ENCODE measurements at places on chromosomes 2 and 18.

- H3K27ac ChIP-seq = no peak overlapping the region
- no peaks in the 10 kb centered on the region for H3K27me3 ChIP-seq
- peaks cover 12% of the 10 kb centered on the region for H3K4me1 ChIP-seq
- no peaks in the 10 kb centered on the region for H3K36me3 ChIP-seq
- ATAC-seq = no peak
Measured at GRCh38 chr18:78720456-78721237, 259.0 kb upstream of the SALL3 start.

DNA sequence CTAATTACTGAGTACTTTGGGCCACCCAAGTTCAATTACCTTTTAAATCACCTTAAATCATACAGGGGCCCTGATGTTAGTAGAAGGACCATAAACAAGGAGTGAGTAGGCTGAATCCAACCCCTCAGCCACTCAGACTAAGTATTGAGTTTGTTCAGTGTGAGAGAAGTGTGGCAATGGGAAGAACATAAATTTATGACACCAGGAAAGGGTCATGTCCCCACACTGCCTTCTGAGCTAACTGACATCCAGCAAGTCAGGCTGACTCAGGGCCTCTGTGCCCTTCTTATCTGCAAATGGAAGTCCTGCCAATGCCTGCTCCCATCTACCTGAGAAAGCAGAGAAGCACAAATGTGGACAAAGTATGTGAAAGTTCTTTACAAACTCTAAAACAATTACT is 12.9 kb downstream of the PLEKHM3 start:
- peaks cover 7% of the 10 kb centered on the region for H3K4me1 ChIP-seq
- no peaks in the 10 kb centered on the region for H3K27me3 ChIP-seq
- H3K27ac ChIP-seq = no peak overlapping the region
- no peak for ATAC-seq

DNA sequence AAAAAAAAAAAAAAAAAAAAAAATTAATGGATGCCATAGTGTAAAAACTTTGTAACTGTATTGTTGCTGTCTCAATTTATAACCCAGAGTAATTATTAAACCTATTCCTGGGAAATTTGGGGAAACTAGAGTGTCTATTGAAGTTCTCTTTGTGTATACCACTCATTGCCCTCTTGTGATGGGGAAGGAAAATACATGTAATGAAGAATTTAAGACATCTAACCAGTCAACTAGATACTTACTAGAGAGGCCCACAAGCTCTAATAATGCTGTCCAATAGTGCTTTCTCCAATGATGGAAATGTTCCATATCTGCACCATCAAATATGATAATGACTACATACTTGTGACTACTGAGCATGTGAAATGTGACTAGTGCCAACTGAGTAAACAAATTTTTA is 168.5 kb upstream of the SLC39A10 start:
- no peak overlapping the region for H3K27ac ChIP-seq
- H3K4me3 ChIP-seq = no peak overlapping the region
- no peaks in the 10 kb centered on the region for H3K27me3 ChIP-seq
- H3K36me3 ChIP-seq = no peaks in the 10 kb centered on the region
- ATAC-seq = no peak

- H3K4me3 ChIP-seq = no peak overlapping the region
- no peaks in the 10 kb centered on the region for H3K36me3 ChIP-seq
- no peaks in the 10 kb centered on the region for H3K27me3 ChIP-seq
- no peak overlapping the region for H3K27ac ChIP-seq
- H3K4me1 ChIP-seq = no peaks in the 10 kb centered on the region
Measured at GRCh38 chr18:59927246-59927825, 27.5 kb downstream of the PMAIP1 start.

DNA sequence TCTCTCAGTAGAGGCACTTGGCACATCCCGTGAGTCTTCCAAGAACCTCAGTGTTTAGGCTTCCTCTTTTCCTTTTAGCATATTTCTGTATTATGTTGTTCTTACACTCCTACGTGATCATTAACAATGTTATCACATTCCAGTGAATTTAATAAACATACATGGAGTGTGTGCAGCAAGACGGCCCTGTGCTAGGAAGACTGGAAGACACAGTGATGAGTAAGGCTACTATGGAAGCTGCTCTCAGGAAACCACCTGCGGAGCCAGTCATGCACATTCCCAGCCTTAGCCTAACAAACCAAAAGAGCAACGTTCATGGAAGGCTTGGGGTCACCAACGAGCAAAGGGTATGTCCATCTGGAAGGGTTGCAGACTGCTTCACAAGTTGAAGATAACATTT is 103.4 kb downstream of the ETAA1 start:
- no peak for ATAC-seq
- no peak overlapping the region for H3K4me3 ChIP-seq
- no peaks in the 10 kb centered on the region for H3K36me3 ChIP-seq
- no peak overlapping the region for H3K27ac ChIP-seq
- no peaks in the 10 kb centered on the region for H3K27me3 ChIP-seq

- H3K4me3 ChIP-seq = no peak overlapping the region
- peaks cover 6% of the 10 kb centered on the region for H3K4me1 ChIP-seq
- no peak for ATAC-seq
- no peaks in the 10 kb centered on the region for H3K27me3 ChIP-seq
- no peaks in the 10 kb centered on the region for H3K36me3 ChIP-seq
- H3K27ac ChIP-seq = no peak overlapping the region
Measured at GRCh38 chr2:69061525-69061924, 48.5 kb downstream of the ANTXR1 start.

DNA sequence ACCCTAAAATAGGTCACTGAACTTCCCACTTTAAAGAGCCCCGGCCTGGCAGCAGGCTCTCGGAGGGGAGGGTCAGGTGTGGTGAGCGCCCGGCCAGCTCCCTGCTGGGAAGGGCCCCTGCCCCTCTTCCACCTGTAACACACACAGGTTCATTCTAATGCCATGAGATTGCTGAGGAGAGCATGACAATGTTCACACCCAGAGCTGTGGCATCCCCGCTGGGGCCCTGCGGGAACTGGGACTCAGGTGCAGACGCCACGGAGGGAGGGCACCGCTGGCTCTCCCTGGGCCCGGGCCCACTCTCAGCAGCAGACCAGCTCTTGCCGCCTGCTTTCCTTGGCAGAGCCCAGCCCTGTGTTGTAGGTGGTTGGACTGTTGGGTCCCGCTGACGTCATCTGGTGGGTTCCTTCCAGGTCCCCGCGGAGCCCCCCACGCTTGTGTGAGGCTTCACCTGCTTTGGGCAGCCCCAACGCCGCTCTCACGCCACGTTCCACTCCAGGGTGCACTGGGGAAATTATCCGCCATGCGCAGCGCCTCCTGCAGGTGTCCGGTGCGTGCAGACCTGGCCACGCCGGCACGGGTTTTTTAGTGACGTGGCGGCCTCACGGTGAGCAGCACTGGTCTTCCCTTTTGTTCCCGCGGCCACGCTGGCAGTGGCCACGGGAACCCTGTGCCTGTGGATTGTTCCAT is 50.4 kb upstream of the KCNG2 start:
- no peak for ATAC-seq
- H3K4me1 ChIP-seq = no peaks in the 10 kb centered on the region
- no peak overlapping the region for H3K27ac ChIP-seq
- no peaks in the 10 kb centered on the region for H3K27me3 ChIP-seq
- H3K4me3 ChIP-seq = no peak overlapping the region

DNA sequence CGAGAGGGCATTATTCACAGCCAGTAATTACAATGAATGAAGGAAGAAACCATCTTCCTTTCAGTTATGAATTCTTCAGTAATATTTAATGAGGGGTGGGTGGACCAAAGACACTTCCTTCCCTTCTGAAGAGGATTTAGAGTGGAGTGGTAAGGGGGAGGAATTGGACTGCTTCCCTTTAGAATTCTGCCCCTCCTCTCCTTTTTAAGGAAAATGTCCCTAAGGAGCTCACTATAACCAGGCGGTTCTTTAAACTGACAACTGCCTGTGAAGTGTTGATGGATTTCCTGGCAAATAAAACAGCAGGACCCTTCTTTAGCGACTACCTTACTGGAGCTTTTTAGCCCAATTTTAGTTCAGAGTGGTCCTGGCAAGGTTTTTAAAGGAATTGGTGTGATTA is 86.4 kb downstream of the LIMS1 start:
- H3K36me3 ChIP-seq = no peaks in the 10 kb centered on the region
- H3K27ac ChIP-seq = no peak overlapping the region
- H3K4me1 ChIP-seq = peaks cover 33% of the 10 kb centered on the region
- H3K4me3 ChIP-seq = no peak overlapping the region

DNA sequence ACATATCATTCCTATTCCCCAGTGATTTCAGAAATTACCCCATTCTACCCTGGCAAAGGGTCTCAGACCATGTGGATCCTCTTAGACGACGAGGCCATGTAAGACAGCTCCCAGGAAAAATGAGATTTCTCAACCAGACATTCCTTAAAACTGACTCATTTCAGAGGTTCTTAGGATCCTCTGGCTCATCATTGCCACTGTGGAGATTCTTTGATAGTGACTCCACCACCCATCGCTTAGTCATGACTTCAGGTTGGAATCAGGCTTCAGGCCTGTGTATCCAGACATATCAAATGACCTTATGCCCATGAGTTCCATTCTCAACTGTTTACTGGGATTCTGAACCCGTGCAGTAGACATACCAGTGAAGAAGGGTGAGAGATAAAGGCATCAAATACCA is 245.6 kb upstream of the TCF4 start:
- H3K4me3 ChIP-seq = no peak overlapping the region
- no peaks in the 10 kb centered on the region for H3K36me3 ChIP-seq
- ATAC-seq = peak; percentile 95
- H3K4me1 ChIP-seq = no peaks in the 10 kb centered on the region

DNA sequence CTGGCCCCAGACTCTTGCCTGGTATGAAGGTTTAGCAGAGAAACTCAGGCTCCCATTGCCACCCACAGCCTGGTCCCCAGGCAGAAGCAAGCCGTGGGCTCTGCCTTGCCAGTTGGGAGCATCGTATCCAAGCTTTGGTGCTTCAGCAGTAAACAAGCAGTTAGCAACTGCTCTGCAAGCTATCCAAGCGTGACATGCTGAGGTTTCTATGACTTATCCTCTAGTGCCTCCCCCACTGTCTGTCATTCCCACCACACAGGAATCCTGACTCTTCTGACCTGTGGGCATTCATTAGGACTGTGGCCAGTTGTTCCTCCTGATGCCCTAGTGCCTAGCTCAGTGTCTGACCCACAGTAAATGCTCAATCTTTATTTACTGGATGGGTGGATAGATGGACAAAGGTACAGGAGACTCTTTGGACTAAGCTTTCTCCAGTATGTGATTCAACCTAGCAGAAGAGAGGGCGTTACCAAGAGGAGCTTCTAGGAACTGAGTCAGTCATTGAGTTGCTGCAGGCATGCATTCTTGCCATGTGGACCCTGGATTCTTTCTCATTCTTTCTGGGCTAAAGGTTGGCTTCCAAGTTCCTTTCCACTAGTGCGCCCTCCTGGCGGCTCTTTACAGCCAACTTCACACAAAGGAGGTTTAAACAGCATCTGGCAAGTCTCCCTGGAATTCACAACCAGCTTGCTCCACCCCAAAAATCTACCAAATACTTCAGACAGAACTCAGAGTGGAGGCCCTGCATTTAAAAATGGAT is 40.6 kb upstream of the MRPL19 start:
- H3K36me3 ChIP-seq = no peaks in the 10 kb centered on the region
- peaks cover 66% of the 10 kb centered on the region for H3K27me3 ChIP-seq
- peaks cover 4% of the 10 kb centered on the region for H3K4me1 ChIP-seq
- no peak for ATAC-seq
- H3K27ac ChIP-seq = no peak overlapping the region
- H3K4me3 ChIP-seq = no peak overlapping the region

DNA sequence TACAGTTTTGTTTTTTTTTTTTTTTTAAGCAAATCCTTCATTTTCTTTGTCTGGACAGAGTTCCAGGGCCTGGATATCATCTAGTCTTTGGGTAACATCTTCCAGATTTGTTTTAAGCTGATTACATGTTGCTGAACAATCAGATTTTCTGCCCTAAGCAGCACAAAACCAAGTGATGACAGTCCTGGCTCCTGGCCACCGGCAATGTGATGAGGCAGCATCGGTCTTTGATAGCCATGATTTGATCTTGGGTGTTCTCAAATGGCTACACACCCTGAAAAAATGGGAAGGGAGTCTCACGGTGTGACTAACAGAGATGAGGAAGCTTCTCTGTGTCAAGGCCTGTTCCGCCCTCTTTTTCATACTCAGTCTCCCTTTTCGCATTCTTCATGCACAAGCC is 708.6 kb upstream of the ZEB2 start:
- no peak for ATAC-seq
- no peaks in the 10 kb centered on the region for H3K27me3 ChIP-seq
- H3K4me3 ChIP-seq = no peak overlapping the region
- no peak overlapping the region for H3K27ac ChIP-seq

- H3K4me1 ChIP-seq = peaks cover 45% of the 10 kb centered on the region
- no peaks in the 10 kb centered on the region for H3K27me3 ChIP-seq
- no peak overlapping the region for H3K4me3 ChIP-seq
- ATAC-seq = no peak
- H3K27ac ChIP-seq = no peak overlapping the region
- no peaks in the 10 kb centered on the region for H3K36me3 ChIP-seq
Measured at GRCh38 chr2:30472326-30472725, 25.3 kb downstream of the LCLAT1 start.

DNA sequence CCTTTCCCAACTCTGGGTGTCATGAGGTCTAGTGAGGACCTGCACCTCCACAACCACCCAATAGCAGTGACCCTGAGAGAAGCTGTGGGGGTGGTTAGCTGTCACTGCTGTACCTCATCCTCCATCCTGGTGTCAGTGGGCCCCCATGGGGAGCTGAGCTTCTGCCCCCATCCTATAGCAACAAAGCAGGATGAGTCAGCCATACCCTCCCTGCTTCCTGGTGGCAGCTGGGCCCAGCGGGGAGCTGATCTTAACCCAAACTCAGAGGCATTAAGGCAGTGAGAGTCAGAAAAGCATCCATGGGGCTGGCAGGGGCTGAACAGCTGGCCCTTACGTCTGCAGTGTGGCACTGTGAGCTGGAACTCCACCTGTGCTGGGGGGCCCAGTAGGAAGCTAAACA is 247.8 kb upstream of the HDAC4 start:
- peaks cover 4% of the 10 kb centered on the region for H3K27me3 ChIP-seq
- no peak overlapping the region for H3K4me3 ChIP-seq
- no peaks in the 10 kb centered on the region for H3K36me3 ChIP-seq
- H3K27ac ChIP-seq = no peak overlapping the region

DNA sequence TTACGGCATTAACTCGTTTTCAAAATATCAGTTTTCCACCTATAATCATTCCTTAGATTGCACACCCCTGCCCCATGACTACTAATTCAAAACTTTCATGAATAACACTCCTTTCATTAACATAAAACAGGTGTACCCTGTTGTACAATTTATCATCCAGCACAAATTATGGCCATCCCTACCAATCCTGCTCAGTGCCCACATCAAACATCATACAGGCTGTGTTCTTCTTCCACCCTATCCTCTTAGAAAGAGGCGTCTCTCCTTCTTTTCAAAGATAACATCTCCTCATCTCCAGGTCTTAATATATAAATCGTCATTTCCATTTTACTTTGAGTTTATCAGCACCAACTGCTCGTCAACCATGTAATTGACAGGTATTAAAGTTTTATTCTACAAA is 67.6 kb downstream of the SLC66A3 start:
- no peak overlapping the region for H3K4me3 ChIP-seq
- no peaks in the 10 kb centered on the region for H3K27me3 ChIP-seq
- H3K36me3 ChIP-seq = no peaks in the 10 kb centered on the region
- no peak overlapping the region for H3K27ac ChIP-seq
- no peak for ATAC-seq
- no peaks in the 10 kb centered on the region for H3K4me1 ChIP-seq

GRCh38 chr2:43269074-43269572 is 42.7 kb upstream of the ZFP36L2 start:
- H3K36me3 ChIP-seq = no peaks in the 10 kb centered on the region
- H3K4me3 ChIP-seq = no peak overlapping the region
- H3K27ac ChIP-seq = peak overlapping the region; percentile 84
- peaks cover 41% of the 10 kb centered on the region for H3K4me1 ChIP-seq
- peak; percentile 86 for ATAC-seq

Measured in gastroesophageal sphincter (tissue), 4 donors.